ENCODE measurements at places on chromosomes 16 and 17. TPM values are rescaled to one million over a fixed set of nuclear protein-coding genes. Genes with fewer than 3 reads are reported as not detected.

LGALS9B gene
- not detected for total RNA-seq

TRAF7 gene
- total RNA-seq, result 78.1 TPM

SPIRE2 gene
- 4.1 TPM for total RNA-seq

TAF1C gene
- total RNA-seq, result 47.9 TPM

DRC3 gene
- total RNA-seq, result 2.1 TPM

KLHL10 gene
- not detected for total RNA-seq

- no peak overlapping the region for H3K27ac ChIP-seq
- H3K4me1 ChIP-seq, result no peaks in the 10 kb centered on the region
- DNase-seq, result no peak
- peaks cover 7% of the 10 kb centered on the region for H3K27me3 ChIP-seq
Observed at GRCh38 chr16:79375351-79375750, 225.2 kb downstream of the MAF start.

DNA sequence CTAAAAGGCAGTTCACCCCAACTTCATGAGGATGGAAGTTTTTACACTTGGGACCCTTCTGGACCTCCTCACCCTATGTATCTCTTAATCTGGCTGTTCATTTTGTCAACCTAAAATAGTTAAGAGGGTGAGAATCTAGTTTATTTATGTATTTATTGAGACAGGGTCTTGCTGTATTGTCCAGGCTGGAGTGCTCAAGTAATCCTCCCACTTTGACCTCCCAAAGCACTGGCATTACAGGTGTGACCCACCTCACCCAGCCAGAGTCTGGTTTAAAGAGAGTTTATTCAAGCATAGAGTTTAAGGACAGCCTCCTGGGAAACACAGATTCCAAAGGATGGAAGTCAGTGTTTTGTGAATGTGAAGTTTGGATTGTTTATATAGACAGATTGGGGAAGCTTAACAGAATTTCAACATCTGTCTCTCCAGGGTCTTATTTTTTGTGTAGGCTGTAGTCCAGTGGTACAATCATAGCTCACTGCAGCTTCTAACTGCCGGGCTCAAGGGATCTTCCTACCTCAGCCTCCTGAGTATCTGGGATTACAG is 8.0 kb upstream of the APPBP2 start:
- H3K27ac ChIP-seq, result peak overlapping the region; percentile 24
- no peaks in the 10 kb centered on the region for H3K27me3 ChIP-seq
- H3K4me3 ChIP-seq, result no peak overlapping the region
- H3K36me3 ChIP-seq, result no peaks in the 10 kb centered on the region

GRCh38 chr16:66170989-66171388 is 195.5 kb upstream of the CDH5 start:
- no peak overlapping the region for H3K4me3 ChIP-seq
- peaks cover 9% of the 10 kb centered on the region for H3K4me1 ChIP-seq
- H3K36me3 ChIP-seq, result no peaks in the 10 kb centered on the region
- DNase-seq, result peak; percentile 73
- no peak overlapping the region for H3K27ac ChIP-seq

- no peak for DNase-seq
- peaks cover 35% of the 10 kb centered on the region for H3K36me3 ChIP-seq
- H3K27me3 ChIP-seq, result no peaks in the 10 kb centered on the region
- peaks cover 5% of the 10 kb centered on the region for H3K4me1 ChIP-seq
Observed at GRCh38 chr17:77496831-77497577, 356.2 kb downstream of the SEC14L1 start.

DNA sequence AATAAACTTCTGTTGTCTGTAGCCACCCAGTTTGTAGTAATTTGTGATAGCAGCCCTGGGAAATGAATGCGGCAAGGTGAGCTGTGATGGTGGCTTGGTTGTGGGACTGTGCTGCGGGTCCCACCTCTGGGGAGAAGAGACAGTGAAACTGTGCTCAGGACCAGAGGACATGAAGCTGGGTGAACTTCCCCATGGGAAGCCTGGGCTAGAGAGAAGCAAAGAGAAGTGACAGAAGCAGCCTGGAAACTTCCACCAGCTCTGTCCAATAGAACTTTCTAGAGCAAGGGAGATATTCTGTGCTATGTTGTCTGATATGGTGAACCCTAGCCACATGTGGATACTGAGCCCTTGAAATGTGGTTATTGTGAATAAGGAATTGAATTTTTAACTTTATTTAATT is 51.5 kb upstream of the EMP2 start:
- no peak overlapping the region for H3K4me3 ChIP-seq
- peaks cover 8% of the 10 kb centered on the region for H3K27me3 ChIP-seq
- no peak for DNase-seq
- no peaks in the 10 kb centered on the region for H3K4me1 ChIP-seq

- H3K4me3 ChIP-seq, result no peak overlapping the region
- peaks cover 6% of the 10 kb centered on the region for H3K36me3 ChIP-seq
- no peak overlapping the region for H3K27ac ChIP-seq
Observed at GRCh38 chr16:29702269-29702668, 23.3 kb downstream of the QPRT start.

- H3K4me1 ChIP-seq, result no peaks in the 10 kb centered on the region
- no peak overlapping the region for H3K4me3 ChIP-seq
- H3K27me3 ChIP-seq, result no peaks in the 10 kb centered on the region
- no peak for DNase-seq
Observed at GRCh38 chr17:54608634-54609155, 292.0 kb upstream of the TOM1L1 start.

- no peak overlapping the region for H3K4me3 ChIP-seq
- H3K27ac ChIP-seq, result peak overlapping the region; percentile 56
- H3K27me3 ChIP-seq, result no peaks in the 10 kb centered on the region
- peaks cover 2% of the 10 kb centered on the region for H3K36me3 ChIP-seq
- H3K4me1 ChIP-seq, result peaks cover 42% of the 10 kb centered on the region
Observed at GRCh38 chr17:2416010-2416734, 15.3 kb upstream of the MNT start.

DNA sequence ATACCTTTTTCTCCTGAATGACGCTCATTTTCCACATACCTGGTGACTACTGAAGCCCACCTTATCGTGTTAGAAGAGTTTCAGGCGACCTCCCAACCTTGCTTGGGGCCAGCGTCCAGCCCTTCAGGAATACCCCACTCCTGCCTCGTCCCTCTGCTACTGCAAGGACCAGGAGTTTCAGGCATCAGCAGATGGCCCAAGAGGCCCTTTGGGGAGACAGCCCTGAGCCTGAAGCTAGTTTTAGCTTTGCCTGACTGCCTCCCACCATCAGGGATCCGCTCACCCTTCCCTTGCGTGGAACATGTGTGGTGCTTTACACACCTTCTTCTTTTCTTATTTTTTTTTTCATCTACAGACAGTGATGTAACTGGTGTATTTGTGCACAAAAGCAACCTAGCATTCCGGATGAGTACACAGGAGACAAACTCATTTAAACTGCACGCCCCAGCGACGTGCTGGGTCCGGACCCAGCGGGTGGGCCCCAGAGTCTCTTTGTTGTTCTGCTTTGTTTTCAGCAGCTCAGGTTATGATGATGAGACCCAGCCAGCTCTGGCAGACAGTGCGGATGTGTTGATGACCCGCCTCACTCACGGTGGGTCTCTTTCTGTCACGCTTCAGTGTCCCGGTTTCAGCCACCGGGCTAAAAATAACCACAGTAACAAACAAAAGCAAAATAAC is 242.4 kb downstream of the C16orf95 start:
- no peak overlapping the region for H3K4me3 ChIP-seq
- H3K4me1 ChIP-seq, result peaks cover 8% of the 10 kb centered on the region
- H3K36me3 ChIP-seq, result peaks cover 5% of the 10 kb centered on the region
- no peak for DNase-seq
- no peak overlapping the region for H3K27ac ChIP-seq
- H3K27me3 ChIP-seq, result no peaks in the 10 kb centered on the region

DNA sequence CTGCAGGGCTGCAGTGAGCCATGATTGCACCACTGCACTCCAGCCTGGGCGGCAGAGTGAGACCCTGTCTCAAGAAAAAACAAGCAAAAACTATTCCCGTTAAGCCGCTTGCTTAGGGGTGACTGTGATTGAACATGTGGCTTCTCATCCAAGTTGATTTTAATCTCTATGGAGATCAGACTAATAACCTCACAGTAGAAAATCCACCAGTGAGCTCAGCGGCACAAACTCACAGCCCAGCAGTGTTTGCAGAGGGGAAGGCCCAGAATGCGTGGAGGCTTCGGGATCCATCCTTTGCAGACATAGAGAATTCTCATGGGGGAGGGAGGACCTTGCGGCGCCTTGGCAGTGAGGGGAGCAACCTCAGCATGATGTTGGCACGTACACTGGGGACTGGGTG is 7.4 kb downstream of the BANP start:
- DNase-seq, result no peak
- peaks cover 11% of the 10 kb centered on the region for H3K36me3 ChIP-seq
- no peak overlapping the region for H3K27ac ChIP-seq
- peaks cover 26% of the 10 kb centered on the region for H3K4me1 ChIP-seq
- H3K4me3 ChIP-seq, result no peak overlapping the region
- no peaks in the 10 kb centered on the region for H3K27me3 ChIP-seq

DNA sequence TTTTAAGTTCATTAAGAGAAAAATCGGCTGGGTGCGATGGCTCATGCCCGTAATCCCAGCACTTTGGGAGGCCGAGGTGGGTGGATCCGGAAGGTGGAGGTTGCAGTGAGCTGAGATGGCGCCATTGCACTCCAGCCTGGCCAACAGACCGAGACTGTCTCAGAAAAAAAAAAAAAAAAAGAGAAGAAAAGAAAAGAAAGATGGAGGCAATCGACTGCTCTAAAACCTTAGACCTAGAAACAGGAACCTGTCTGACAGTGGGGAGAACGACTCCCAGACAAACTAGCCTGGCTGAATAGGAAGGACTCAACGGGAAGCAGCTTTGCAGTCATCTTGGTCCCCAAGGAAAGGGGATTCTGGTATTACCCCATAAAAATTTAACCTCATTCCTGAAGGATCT is 13.7 kb downstream of the MRC2 start:
- peak overlapping the region; percentile 14 for H3K27ac ChIP-seq
- no peak overlapping the region for H3K4me3 ChIP-seq
- no peaks in the 10 kb centered on the region for H3K27me3 ChIP-seq
- DNase-seq, result no peak
- H3K36me3 ChIP-seq, result peaks cover 11% of the 10 kb centered on the region

DNA sequence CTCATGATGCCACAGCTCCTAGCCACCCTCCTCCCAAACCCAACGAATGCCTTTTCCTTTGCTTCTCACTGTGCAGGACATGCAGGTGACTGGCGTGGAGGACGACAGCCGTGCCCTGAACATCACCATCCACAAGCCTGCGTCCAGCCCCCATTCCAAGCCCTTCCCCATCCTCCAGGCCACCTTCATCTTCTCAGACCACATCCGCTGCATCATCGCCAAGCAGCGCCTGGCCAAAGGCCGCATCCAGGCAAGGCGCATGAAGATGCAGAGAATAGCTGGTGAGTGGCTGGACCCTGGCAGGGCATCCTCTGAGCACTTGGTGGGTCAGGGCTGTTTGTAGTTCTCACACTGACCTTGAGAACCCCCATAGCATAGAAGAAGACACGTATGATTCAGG is 132.3 kb downstream of the SOCS1 start:
- no peak for DNase-seq
- H3K36me3 ChIP-seq, result peaks cover 48% of the 10 kb centered on the region
- no peak overlapping the region for H3K4me3 ChIP-seq
- peaks cover 13% of the 10 kb centered on the region for H3K4me1 ChIP-seq
- no peak overlapping the region for H3K27ac ChIP-seq

- H3K27me3 ChIP-seq, result no peaks in the 10 kb centered on the region
Observed at GRCh38 chr17:78709119-78709681, 72.9 kb downstream of the CYTH1 start.

Measured in osteocyte (in vitro differentiated cells).